Activated CD4-positive, CD25-positive, alpha-beta regulatory T cell (primary cell): ENCODE measurements at places on chromosomes 1 and 21.

DNA sequence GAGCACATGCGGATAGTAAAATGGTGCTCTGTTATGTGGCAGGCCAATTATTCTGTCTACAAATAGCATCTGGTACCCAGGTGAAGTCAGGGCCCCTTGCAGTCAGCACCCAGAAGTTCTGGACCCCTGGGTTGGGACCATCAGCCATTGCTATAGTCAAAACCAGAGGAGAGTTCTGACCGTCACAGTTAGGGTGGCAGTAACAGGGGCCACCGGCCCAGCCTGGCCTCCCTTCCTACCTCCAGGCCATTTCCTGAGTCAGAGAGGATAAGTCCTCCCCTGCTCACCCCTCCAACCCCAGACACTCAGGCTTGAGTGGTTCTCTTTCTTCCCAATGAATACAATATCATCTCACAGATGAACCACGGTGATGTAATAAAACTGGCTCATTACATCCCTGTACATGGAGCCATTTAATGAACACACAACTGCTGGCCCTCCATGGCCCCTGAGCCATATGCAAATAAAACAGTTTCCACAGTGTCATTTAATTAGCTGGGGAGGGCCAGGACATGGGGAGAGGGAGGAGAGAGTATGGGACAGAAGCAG is 673.6 kb downstream of the MATN1 start:
- no peak for DNase-seq

- DNase-seq: no peak
Observed at GRCh38 chr1:23923592-23924499, 10.7 kb upstream of the CNR2 start.

DNA sequence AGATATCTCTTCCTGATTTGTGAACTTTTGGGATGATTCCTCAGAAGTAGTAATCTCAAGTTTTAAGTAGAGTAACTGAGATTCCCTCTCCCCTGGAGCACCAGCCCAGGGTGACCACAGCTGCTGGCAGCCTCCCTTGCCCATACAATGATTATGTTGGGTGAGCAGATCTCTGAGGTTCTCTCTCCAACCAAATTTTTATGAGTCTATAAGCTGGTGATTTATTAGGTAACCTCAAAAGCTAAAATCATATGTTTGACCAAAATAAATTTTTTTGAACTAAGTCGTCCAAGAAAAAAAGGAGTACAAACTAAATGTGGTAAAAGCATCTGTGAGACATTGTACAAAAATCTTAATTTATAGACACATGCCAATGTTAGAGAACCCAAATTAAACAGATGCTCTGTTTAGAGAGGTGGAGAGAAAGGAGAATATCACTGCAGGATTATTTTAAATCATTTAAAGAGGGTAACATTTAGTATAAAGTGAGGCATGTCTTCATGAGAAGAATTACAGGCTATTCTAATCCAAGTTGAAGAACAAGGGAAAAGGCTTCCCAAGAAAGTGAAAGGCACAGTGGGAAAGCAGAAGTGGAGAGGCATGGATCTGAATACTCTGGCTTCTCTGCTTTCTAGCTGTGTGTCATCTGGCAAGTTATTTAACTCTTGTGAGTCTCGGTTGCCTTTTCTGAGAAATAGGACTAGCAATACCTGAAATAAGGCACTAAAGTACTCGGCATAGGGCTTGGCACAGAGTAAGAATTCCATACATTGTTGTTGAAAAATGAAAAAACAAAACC is 2.5 kb downstream of the AKNAD1 start:
- DNase-seq: no peak

DNA sequence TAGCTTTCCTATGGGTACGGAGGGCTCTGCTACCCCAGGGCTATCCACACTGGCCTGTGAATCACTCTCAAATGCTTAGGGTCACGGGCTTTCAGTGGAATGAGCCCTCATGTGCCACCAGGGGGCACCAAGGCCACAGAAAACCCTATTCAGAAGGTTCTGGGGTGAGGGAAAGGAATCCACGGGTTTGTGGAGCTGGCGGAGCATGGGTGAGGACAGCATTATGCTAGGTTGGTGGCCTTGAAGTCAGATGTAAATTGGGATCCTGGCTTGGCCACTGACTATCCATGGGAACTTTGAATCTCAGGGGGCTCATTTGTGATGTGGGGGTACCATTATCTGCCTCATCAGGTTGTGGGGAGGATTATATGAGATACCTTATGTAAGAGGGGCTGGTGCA is 5.1 kb upstream of the LAMTOR5 start:
- DNase-seq: peak; percentile 33

GRCh38 chr21:35222021-35222420 is 172.9 kb upstream of the RUNX1 start:
- no peak for DNase-seq

DNA sequence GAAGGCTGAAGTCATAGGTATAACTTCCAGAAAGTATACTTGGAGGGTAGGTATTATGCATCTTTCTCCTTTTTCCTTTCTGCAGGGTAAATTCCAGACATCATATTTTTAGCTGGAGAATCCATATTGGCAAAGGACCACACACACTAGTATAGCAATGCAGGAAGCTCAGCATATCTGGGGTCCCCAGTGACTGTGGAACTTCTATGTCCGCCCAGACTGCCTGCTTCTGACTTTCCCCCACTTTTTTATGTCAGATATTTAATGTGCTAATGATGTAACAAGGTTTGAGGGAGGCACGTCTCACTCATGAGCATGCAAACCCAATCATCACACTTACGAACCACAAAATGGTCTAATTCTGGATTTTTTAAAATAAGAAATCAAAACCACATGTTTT is 90.4 kb downstream of the BACH1 start:
- no peak for DNase-seq

- DNase-seq: no peak
Observed at GRCh38 chr1:241638099-241638682, 2.0 kb downstream of the CHML start.

- no peak for DNase-seq
Observed at GRCh38 chr1:198656500-198656932, 17.7 kb downstream of the PTPRC start.

- no peak for DNase-seq
Observed at GRCh38 chr1:155703216-155703615, 14.3 kb downstream of the DAP3 start.

DNA sequence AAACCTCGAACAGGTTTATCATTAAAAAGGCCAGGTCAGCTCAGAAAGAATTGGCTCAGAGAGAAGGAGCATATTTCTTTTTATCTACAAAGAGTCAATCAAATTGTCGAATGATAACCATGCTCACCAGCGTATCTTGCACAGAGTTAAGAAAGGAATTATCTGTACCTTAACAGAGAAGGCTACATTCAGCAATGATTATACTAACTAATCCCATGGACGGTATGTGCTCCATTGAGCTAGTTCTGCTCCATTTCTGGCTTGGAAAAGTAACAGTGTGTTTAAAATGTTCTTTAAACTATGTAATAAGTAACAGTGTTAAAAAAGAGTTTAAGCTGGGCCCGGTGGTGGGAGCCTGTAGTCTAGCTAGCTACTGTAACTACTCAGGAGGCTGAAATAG is 4.2 kb downstream of the UBR4 start:
- no peak for DNase-seq

- DNase-seq: no peak
Observed at GRCh38 chr1:154765970-154766369, 104.1 kb downstream of the KCNN3 start.
